ENCODE measurements at places on chromosomes 1 and 21. TPM values are rescaled to one million over a fixed set of nuclear protein-coding genes. Genes with fewer than 3 reads are reported as not detected.

- DNase-seq = peak; percentile 26
- H3K27me3 ChIP-seq = no peaks in the 10 kb centered on the region
- no peaks in the 10 kb centered on the region for H3K4me1 ChIP-seq
- H3K27ac ChIP-seq = no peak overlapping the region
- no peaks in the 10 kb centered on the region for H3K36me3 ChIP-seq
- H3K4me3 ChIP-seq = no peak overlapping the region
These were observed 160.5 kb upstream of the KIAA0040 start for GRCh38 chr1:175353066-175353465.

DNA sequence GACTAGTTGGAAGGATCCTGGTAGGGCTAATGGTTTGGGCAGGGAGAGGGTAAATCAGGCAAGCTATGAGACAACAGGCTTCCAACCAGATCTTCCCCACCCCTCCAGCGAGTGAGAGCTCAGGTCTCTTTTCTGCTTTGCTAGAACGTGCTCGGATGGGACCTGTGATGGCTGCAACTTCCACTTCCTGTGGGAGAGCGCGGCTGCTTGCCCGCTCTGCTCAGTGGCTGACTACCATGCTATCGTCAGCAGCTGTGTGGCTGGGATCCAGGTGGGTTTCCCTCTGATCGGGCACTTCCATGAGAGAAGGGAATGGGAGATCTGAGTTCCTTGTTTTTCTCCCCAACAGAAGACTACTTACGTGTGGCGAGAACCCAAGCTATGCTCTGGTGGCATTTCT, 14.0 kb upstream of the SARS1 start:
- no peaks in the 10 kb centered on the region for H3K4me1 ChIP-seq
- H3K27ac ChIP-seq = no peak overlapping the region
- no peak overlapping the region for H3K4me3 ChIP-seq

- H3K4me3 ChIP-seq = no peak overlapping the region
- no peak overlapping the region for H3K27ac ChIP-seq
- DNase-seq = no peak
These were observed 45.0 kb downstream of the UBE2G2 start for GRCh38 chr21:44756423-44757185.

E2F2 gene
- 3.5 TPM for total RNA-seq

GRCh38 chr1:109634292-109634691, 14.7 kb downstream of the AMPD2 start:
- H3K36me3 ChIP-seq = peaks cover 26% of the 10 kb centered on the region
- no peak overlapping the region for H3K27ac ChIP-seq
- H3K4me1 ChIP-seq = peaks cover 15% of the 10 kb centered on the region
- DNase-seq = no peak

GRCh38 chr1:31725777-31726535, 22.1 kb upstream of the COL16A1 start:
- no peaks in the 10 kb centered on the region for H3K27me3 ChIP-seq
- no peak overlapping the region for H3K27ac ChIP-seq
- no peak for DNase-seq
- no peaks in the 10 kb centered on the region for H3K4me1 ChIP-seq
- H3K4me3 ChIP-seq = no peak overlapping the region

GRCh38 chr1:7302126-7302525, 469.0 kb upstream of the VAMP3 start:
- H3K27ac ChIP-seq = no peak overlapping the region
- H3K4me1 ChIP-seq = peaks cover 32% of the 10 kb centered on the region
- H3K36me3 ChIP-seq = no peaks in the 10 kb centered on the region

GRCh38 chr1:242426271-242426905, 98.1 kb downstream of the PLD5 start:
- no peaks in the 10 kb centered on the region for H3K4me1 ChIP-seq
- H3K4me3 ChIP-seq = no peak overlapping the region
- no peaks in the 10 kb centered on the region for H3K36me3 ChIP-seq

GRCh38 chr1:17564458-17565393, 25.2 kb downstream of the ARHGEF10L start:
- peaks cover 100% of the 10 kb centered on the region for H3K4me1 ChIP-seq
- no peaks in the 10 kb centered on the region for H3K36me3 ChIP-seq
- peak overlapping the region; percentile 49 for H3K27ac ChIP-seq
- no peak overlapping the region for H3K4me3 ChIP-seq
- no peaks in the 10 kb centered on the region for H3K27me3 ChIP-seq

DNA sequence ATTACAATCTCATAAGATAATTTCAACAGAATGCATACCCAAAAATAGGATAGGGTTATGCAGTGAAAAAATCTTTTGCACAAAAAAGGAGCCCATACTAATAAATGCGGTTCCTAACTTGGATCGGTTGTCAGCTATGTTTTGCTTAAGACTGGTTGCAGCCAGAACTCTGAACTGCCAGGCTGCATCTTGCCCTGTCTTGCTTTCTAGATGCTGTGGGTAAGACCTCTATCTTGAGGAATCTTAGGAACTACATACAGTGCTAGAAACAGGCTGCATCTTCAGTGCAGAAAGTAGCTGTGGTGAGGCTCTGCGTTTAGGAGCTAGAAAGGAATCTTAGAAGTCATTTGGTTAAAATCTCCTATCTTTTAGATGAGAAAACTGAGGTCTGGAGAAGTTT, 45.6 kb upstream of the PLA2G4A start:
- DNase-seq = no peak
- H3K27ac ChIP-seq = no peak overlapping the region
- no peaks in the 10 kb centered on the region for H3K36me3 ChIP-seq
- H3K27me3 ChIP-seq = no peaks in the 10 kb centered on the region
- no peaks in the 10 kb centered on the region for H3K4me1 ChIP-seq

GRCh38 chr1:42937836-42938644, 20.6 kb downstream of the SLC2A1 start:
- no peaks in the 10 kb centered on the region for H3K36me3 ChIP-seq
- DNase-seq = no peak
- peaks cover 87% of the 10 kb centered on the region for H3K4me1 ChIP-seq
- no peaks in the 10 kb centered on the region for H3K27me3 ChIP-seq

DNA sequence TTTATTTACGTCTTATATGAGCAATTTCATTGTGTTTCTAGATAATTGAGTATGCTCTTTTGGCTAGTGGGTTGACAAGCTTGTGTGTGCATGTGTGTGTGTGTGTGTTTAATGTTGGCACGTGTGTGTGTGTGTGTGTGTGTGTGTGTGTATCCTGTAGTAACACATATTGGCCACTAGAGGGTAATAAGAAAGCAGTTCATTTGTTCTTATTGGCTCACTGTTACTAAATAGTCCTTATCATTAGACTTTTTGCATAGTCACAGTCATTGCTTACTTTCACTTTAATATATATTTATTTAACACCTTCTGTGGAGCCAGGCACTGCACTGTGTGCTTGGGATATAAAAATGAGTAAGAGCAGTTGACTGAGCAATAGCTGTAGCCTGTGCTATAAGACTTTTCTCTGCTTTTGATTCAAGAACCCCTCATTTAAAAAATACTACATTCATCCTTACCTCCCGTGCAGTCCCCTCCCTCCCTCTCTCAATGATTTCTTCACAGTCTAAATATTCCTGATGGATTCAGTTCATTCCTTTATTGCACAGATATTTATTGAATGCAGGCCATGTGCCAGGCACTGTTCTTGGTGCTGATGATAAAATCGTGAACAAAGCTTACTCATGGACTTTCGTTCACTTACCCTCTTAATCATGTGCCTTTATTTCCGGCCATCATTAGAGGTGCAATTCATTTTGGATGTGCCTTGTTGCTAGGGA, 96.7 kb downstream of the DYRK1A start:
- H3K36me3 ChIP-seq = no peaks in the 10 kb centered on the region
- H3K27ac ChIP-seq = peak overlapping the region; percentile 76
- DNase-seq = peak; percentile 49
- H3K4me1 ChIP-seq = peaks cover 32% of the 10 kb centered on the region
- H3K27me3 ChIP-seq = no peaks in the 10 kb centered on the region

- no peak overlapping the region for H3K27ac ChIP-seq
- H3K36me3 ChIP-seq = no peaks in the 10 kb centered on the region
- no peaks in the 10 kb centered on the region for H3K4me1 ChIP-seq
- H3K4me3 ChIP-seq = no peak overlapping the region
These were observed 80.1 kb downstream of the HMGB4 start for GRCh38 chr1:33943978-33944377.

DNA sequence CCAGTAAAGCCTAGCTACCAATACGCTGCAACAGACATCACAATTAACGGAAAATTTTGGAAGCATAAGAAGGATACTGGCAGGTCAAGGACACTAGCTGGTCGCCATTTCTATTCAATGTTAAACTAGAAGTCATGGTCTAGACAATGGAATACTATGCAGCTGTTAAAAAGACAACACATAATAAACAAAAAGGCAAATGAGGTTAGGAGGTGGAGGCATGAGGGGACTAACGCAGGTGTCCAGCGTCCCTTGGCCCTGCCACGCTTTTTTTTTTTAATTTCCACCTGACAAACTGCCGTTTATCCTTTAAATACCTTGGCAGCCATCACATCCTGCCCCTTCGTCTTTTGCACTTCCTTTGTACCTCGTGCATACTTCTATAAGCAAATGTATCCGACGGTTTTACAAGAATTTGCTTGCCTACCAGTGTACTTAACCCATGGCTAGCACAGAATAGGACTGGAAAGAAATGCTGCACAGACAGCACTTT, 698 bp upstream of the SLC22A15 start:
- peak overlapping the region; percentile 71 for H3K4me3 ChIP-seq
- H3K27ac ChIP-seq = peak overlapping the region; percentile 86
- no peaks in the 10 kb centered on the region for H3K36me3 ChIP-seq

DNA sequence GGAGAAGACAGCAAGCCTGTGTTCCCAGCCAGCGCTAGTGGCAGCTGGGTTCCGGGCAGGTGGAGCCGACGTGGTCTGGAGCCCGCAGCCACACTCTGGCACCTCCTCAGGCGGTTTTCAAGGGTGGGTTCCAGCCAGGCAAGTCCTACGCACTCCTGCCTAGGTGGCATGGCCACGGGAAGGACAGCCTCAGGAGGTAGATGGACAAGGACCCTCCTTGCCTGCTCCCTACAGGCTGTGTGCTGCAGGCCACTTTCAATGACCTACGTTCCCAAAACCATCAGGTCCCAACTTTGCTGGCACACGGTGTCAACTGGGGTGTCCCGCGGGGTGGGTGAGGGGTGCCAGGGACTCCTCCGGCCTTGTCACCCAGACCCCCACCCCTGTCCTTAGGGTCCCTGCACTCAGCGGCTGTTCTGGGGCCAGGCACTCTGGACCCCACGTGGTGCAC, 6.7 kb upstream of the PTGER3 start:
- no peak overlapping the region for H3K27ac ChIP-seq
- H3K4me3 ChIP-seq = no peak overlapping the region
- no peaks in the 10 kb centered on the region for H3K4me1 ChIP-seq
- peaks cover 17% of the 10 kb centered on the region for H3K36me3 ChIP-seq

PRKAB2 gene
- 18.1 TPM for total RNA-seq

DNA sequence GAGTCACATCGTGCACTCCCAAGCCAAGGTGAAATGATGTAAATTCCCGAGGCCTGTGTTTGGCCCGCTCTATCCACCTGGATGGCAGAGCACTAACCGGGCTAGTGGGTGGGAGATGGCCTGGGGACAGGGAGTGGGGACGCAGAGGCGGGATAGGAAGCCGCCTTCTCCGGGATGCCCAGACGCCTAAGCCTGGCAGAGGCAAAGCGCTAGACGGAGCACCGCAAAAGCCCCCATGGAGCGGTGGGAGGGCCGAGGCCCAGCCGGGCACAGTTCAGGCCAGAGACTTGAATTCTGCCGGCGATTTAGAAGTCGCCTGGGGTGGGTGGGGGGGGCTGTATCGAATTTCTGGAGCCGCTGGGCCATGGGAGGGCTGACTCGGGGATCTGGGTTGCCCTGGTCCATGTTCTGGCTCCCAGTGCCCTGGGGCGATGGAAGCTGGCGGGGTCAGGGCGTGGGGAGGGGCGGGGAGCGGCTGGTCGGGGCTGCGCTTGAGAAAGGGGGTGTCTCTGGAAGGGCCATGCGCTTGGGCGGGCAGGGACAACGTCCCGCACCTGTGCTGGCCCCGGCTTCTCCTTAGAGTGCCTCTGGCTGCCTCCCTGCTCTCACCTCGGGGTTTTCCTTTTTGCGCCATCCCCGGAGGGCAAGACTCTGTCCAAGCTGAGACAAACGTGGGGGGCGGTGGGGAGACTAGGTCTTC, 28.0 kb downstream of the KIAA2013 start:
- H3K4me1 ChIP-seq = no peaks in the 10 kb centered on the region
- H3K27me3 ChIP-seq = peaks cover 77% of the 10 kb centered on the region
- no peaks in the 10 kb centered on the region for H3K36me3 ChIP-seq
- H3K4me3 ChIP-seq = no peak overlapping the region

- no peaks in the 10 kb centered on the region for H3K36me3 ChIP-seq
- no peak overlapping the region for H3K4me3 ChIP-seq
- DNase-seq = no peak
- no peak overlapping the region for H3K27ac ChIP-seq
- H3K4me1 ChIP-seq = no peaks in the 10 kb centered on the region
These were observed 29.2 kb upstream of the OR2B11 start for GRCh38 chr1:247487057-247487456.

GRCh38 chr21:33691945-33692603, 49.8 kb downstream of the ITSN1 start:
- no peaks in the 10 kb centered on the region for H3K4me1 ChIP-seq
- no peaks in the 10 kb centered on the region for H3K36me3 ChIP-seq
- H3K4me3 ChIP-seq = no peak overlapping the region
- H3K27ac ChIP-seq = no peak overlapping the region
- no peaks in the 10 kb centered on the region for H3K27me3 ChIP-seq

GRCh38 chr1:67401443-67401842, 28.8 kb downstream of the SERBP1 start:
- no peaks in the 10 kb centered on the region for H3K27me3 ChIP-seq
- H3K27ac ChIP-seq = no peak overlapping the region
- H3K4me1 ChIP-seq = no peaks in the 10 kb centered on the region
- H3K4me3 ChIP-seq = no peak overlapping the region

GRCh38 chr1:184242507-184242943, 144.3 kb upstream of the C1orf21 start:
- no peak overlapping the region for H3K27ac ChIP-seq
- no peaks in the 10 kb centered on the region for H3K36me3 ChIP-seq
- no peak for DNase-seq
- H3K27me3 ChIP-seq = no peaks in the 10 kb centered on the region
- H3K4me3 ChIP-seq = no peak overlapping the region

RHBG gene
- not detected for total RNA-seq

DNA sequence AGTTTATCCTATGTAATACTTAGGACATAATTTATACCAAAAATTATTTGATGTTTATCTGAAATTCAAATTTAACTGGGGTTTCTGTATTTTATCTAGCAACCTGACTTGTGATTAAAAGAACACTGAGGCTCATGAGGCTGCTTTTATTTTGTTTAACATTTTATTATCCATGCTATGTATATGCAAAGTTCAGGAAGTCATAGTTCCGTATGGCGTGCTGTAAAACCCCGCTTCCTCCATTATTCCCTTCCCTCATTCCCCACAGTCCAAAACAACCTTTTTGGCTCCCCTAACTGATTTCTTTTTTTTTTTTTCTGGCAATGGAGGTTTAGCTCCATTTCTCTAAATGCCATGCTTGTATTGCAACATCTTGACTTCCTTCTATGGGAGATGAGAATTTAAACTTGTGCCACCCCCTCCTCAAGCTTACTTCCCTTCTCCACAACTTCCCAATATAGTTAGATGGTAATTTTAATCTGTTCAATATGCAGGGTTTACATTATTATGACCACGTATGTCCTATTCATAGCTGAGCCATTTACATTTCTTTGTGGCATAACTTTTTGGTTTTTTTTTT, 138.0 kb upstream of the DNAH14 start:
- H3K4me1 ChIP-seq = no peaks in the 10 kb centered on the region
- no peak overlapping the region for H3K4me3 ChIP-seq
- H3K27me3 ChIP-seq = no peaks in the 10 kb centered on the region
- H3K36me3 ChIP-seq = no peaks in the 10 kb centered on the region
- H3K27ac ChIP-seq = no peak overlapping the region
- DNase-seq = no peak

GRCh38 chr1:42832641-42833240, 13.7 kb upstream of the ZNF691 start:
- no peak for DNase-seq
- H3K27ac ChIP-seq = no peak overlapping the region
- peaks cover 28% of the 10 kb centered on the region for H3K36me3 ChIP-seq
- no peaks in the 10 kb centered on the region for H3K27me3 ChIP-seq
- no peaks in the 10 kb centered on the region for H3K4me1 ChIP-seq

All from stomach (tissue), 19 donors.